Bladder microvascular endothelial cell (primary cell): ENCODE measurements at places on chromosomes 16 and 17. TPM values are rescaled to one million over a fixed set of nuclear protein-coding genes. Genes with fewer than 3 reads are reported as not detected.

Gene OTOP2
- not detected in 2 replicates for total RNA-seq

Gene CCDC154
- under 0.01 and 0.25 TPM in 2 replicates for total RNA-seq

Gene KRT28
- total RNA-seq, result not detected in 2 replicates

Gene FOXO3B
- total RNA-seq, result 1.3 and 2.0 TPM in 2 replicates
